COR-L47 (cell line): ENCODE measurements at places on chromosomes 12 and 14.

GRCh38 chr12:90888316-90888715 lies 66.7 kb downstream of the CCER1 start:
- no peak for DNase-seq

- no peak for DNase-seq
Measured at GRCh38 chr14:102923925-102924486, 1.5 kb downstream of the AMN start.

- DNase-seq: no peak
Measured at GRCh38 chr12:54024581-54025305, 3.5 kb upstream of the HOXC6 start.

DNA sequence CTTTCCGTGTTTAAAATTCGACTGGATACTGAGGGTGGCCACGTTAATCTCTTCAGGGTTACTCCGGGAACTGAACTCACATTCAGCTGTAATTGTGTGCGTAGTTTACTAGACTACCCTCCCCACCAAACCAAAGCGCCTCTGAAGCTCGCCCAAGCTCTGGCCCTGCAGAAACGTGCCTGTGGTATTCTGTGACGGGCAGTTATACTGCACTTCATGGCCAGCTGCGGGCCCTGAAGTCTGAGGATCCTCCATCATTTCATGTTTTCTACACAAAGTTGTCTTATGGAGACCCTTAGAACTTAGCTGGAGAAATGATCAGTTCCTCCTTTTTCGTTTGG lies 688 bp downstream of the ZNF26 start:
- DNase-seq: no peak

DNA sequence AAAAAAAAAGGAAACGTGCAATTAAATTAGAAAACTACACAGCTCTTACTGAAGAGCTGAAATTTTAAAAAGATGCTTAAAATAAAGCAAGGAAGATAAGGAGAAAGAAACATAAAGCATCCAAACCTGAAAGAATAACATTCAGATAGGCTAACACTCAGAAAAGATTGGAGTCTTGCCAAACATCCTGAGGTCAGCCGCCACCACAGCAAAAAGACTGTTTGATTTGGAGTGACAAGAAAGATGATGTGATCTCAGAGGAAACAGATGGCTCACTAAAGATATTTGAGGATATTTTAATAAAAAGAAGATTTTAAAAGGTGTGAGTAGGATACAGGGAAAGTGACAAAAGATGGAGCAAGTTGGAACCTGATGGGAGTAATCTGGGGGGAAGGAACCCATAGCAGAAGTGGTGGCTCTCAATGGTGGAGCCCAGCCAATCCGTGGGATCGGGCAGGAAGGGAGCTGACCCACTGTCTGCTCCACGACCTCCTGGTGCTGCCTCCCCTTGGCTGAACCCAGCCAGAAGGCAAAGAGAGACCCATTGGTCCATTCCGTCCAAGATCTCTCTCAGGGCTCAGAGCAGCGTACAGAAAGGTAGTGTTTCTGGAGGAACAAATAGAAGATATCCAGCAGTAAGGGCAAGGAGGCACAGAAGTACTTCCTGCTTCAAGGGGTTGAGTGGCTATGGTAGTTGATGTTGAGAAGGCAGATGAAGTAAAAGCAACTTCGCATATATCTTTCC lies 469.6 kb downstream of the RGS6 start:
- no peak for DNase-seq

- no peak for DNase-seq
Measured at GRCh38 chr14:100679707-100680438, 46.8 kb upstream of the DLK1 start.

- no peak for DNase-seq
Measured at GRCh38 chr14:65986041-65986440, 500.1 kb upstream of the CCDC196 start.

DNA sequence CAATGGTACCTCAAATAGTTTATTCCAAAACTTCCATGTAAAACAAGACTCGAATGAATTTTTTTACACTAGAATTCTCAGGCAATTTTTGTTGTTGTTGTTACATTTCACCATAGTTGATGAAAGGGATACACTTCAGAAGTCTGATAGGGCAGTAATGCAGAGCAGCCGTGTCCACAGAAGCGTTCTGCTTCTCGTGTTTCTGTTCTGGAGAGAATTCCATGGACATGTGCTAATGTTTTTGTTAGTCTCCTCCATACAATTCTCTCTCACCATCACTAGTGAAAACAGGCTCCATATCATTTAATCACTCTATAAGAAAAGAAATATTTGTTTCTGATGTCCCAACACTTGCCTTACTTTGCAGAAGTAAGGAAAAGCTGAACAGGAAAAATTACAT lies 606.1 kb downstream of the SLC16A7 start:
- DNase-seq: no peak

DNA sequence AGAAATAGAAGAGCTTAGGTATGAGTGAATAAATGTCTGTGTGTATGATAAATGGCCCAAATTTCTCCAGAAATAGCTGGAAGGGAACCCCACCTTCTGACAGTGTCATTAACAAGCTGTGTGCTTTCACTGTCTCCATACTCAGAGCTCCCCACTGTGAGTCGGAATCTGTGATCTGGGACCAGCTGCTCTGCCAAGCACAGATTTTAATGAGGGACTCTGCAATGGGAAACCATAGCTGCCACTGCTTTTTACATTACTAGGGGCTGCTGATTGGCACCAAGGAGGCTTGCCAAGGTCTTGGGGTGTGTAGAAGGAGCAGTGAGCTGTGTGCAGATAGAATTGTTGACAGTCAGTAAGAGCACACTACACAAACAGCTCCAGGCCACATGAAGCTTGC lies 244.2 kb upstream of the CCDC196 start:
- no peak for DNase-seq

- no peak for DNase-seq
Measured at GRCh38 chr12:64253356-64253755, 31.3 kb upstream of the KICS2 start.

DNA sequence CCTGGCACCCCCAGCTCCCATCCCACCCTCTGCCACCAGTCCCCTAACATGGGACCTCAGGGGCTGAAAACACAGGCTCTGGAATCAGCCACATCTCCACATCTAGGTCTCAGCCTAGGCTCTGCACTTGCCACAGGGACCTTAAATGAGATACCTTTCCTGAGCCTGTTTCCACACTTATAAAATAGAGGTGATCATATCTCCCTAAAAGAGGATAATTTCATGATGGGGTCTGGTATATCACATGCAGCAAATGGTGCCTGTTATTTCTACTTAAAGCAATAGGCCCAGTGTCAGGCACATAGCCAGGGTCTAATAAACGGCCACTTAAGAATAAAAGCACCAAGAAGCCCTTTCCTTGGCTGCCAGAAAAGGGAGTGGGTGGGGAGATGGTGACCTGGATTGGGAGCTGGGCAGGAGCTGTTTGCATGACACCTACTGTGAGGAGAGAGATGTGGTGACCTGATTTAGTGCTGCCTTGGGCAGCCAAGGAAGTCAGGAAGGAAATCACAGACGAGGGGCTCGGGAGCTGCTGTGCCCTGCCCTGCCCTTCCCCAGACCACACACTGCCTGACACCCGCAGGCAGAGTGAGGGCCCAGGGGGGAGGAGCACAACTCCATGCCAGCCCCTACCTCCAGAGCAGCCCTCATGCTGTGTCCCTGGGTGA lies 71.2 kb downstream of the IRF2BPL start:
- peak; percentile 39 for DNase-seq

GRCh38 chr12:26331960-26332359 lies 136.6 kb downstream of the SSPN start:
- DNase-seq: no peak

GRCh38 chr14:50083467-50084337 lies 32.7 kb downstream of the VCPKMT start:
- no peak for DNase-seq

DNA sequence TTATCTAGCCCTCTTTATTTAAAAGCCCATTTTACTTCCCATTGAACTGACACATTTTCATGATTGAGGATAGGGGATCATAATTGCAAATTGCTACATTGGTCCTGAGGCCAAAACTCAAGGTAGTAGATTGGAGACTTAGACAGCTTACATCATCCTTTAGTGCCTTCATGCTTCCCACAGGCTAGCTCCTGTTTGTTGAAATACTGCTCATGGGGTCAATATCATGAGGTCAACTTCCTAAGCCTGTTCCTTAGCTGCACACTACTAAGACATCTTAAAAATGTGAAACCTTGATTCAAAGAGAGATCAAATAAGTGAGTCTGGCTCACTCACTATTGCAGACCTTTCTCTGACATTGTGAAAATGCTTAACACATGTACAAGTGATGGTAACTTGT lies 113.0 kb downstream of the TBC1D30 start:
- no peak for DNase-seq
